Stimulated activated CD4-positive, alpha-beta T cell treated with anti-CD3 and anti-CD28 coated beads, Interleukin-15, amount 100 ng/mL, for 24 hours (primary cell): ENCODE measurements at places on chromosomes 2 and 18.

DNA sequence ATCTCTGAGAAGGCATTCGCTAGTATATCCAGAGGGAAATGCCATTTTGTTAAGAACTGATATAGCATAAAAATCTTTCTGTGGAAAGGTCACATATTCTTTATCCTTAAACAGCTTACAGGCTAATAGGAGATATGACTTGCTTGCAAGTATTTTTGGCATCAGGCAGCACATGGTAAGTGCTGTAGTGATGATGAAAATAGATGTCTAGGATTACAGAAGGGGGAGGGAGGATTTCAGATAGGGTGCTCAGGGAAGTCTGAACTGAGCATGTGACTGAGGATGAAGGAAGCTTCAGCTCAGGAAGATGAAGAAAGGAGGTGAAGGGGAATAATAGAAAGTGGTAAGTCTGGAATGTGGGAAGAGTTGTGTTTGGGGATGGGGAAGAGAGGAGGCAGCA lies 158.5 kb upstream of the NOSTRIN start:
- no peak for DNase-seq

DNA sequence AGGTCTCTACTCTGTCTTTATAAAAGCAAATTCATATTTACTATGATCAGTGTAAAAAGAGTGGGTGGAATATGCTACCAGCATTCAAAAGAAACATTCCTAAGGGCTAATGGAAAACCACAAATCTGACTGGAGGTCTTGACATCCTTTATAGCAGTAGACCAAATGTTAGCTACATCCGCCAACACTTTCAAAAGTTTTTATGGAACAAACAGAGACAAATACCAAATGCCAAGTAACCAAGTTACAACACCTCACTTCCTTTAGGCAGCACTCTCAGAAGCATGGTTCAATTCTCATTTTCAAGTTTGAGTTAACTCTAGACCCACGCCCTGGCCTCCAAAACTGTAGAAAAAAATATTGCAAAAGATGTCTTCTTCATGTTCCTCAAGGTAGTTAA lies 78.3 kb upstream of the SETBP1 start:
- DNase-seq: no peak

- no peak for DNase-seq
These were observed 259.0 kb downstream of the CALCRL start for GRCh38 chr2:187188783-187189631.

DNA sequence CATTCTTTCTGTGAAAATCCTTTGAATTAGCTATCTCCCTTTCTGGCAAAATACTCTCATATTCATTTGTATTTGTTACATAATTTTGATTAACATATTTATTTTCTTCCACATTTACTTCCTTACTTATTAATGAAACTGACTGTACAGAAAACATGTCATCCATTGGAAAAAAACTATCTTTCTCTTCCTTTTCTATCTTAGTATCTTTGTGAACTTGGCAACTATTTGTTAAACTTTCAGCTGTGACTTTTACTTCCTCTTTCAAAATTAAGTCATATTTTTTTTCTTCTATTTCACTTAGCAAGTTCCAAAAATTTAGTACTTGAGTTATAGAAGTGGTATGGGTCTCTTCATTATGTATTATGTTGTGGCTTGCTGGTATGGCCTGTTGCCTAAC lies 2.6 kb downstream of the RAD51AP2 start:
- DNase-seq: no peak

DNA sequence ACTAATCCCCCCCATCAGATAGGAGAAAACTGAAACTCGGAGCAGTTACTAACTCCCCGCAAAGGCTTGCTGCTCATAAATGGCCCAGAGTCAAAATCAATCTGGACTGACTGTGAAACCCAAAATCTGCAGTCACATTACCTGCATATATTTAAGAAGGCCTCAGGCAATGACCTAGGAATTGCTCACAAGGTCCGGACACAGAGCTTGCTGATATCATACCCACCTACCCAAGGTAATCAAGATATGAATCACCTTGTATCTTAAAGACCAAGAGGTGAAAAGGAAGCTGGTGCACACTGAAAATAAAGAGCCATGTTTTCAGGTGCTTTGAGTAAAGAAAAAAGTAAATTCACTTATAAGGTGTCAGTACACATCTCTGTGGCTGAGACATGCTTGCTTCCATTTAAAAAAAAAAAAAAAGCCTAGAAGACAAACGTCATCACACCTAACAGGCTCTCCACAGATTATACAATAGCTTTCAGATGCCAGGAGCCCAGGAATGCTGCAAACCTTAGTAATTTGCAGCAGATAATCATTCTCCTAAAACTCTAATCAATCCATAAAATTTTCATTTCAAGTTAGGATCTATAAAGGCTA lies 195.4 kb downstream of the ZEB2 start:
- DNase-seq: peak; percentile 16

DNA sequence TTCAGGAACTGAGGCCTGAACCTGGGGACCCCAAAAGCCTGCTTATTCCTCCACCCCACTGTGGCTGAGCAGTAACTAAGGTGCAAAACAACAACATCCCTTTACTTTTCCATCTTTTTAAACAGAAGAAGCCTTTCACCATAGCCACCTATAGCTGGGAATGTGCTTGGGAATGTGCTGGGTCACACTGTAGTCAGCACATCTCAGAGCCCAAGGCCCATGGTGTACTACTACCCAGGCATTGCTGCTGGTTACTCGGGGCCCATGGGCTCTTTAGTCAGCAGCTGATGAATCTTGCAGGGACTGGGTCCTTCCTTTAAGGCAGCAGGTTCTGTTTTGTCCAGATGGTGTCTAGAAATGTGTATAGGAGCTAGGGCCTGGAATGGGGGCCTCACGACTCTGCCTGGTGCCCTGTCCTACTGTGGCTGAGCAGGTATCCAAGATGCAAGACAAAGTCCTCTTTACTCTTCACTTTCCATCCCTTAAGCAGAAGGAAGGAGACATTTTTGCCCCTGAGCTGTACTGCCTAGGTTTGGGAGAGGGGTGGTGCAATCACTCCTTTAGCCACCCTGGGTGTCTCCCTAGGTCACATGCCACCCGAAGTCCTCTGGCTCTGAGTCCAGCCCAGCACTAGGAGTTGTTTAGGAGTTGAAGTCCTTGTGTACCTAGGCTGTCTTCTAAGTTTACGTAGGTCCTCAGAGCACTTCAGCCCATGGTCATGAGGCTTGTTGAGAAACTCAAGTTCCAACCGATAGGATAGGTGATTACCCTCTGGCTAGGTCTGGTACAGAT lies 70.1 kb downstream of the OXER1 start:
- DNase-seq: no peak

- no peak for DNase-seq
These were observed 77.7 kb downstream of the MYT1L start for GRCh38 chr2:2253172-2254016.

DNA sequence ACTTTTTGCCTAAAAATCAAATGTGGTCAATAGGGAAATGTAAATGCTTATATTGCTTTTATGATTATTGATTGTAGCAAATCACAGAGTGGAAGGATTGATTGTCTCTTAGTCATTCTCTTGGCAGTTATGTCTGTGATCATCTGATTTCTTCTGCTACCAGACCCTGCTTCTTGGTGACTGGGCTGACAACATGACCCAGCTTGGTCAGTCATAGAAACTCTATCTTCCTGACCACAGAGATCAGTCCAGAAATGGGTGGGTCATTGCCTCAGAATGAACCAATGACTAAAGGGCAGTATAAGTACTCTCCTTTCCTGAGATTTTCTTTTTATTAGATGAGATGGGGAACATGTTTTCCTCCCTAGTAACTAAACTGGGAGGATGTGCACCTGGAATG lies 87.6 kb downstream of the MAIP1 start:
- DNase-seq: no peak

GRCh38 chr2:218663901-218664300 lies 4.4 kb downstream of the BCS1L start:
- no peak for DNase-seq

DNA sequence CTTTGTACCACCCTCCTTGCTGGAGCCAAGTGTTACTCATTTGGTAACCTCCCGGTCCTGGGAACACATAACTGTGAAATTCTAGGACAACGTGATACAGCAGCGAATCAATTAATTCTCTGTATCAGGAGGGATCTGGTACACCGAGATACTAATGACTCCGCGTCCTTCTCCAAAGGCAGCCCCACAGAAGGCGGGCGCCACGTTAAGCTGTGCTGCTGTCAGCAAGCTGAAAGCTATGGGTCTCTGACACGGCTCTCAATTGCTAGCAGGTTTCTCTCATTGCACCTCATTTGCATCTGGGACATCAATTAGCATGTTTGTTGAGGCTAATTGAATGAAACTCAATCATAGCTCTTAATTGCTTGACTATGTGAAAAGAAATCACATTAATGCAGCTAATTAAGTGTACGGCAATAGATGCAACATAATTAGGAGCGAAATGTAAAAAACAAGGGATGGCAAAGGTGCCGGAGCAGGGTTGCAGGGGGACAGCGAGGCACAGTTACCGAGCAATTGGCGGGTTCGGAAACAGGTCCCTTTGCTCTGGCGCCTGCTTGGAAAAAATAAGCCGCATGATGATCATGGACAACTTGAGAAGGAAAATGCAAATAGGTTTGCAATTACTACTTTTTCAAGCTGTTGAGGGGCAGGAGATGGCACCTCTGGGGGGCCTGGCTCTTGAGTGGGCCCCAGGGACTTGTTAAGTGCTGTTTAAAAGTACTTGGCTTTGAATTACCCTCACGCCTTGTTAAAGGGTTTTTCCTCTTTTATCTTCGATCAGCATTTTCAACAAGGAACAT lies 264.2 kb downstream of the GBX2 start:
- no peak for DNase-seq

DNA sequence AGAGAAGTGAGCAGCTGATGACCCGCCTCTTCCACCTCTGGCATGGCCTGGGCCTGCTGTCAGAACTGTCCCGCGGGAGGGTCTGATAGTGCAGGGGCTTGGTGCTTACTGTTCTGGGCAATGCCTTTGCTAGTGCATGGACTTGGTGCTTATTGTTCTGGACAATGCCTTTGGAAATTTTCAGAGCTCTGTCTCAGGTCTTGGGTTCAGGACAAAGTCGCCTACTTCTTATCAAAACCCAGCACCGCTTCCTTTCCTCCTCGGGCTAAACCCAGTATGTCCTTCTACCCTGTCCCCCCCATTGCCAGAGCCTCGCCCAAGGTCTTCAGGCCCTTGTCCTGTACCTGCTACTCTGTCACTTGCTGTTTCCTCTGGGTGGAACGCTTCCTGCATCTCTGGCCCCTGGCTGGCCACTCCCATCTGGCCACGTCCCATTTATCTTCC lies 149.6 kb downstream of the ACKR3 start:
- DNase-seq: no peak

GRCh38 chr18:9177031-9177430 lies 40.5 kb downstream of the ANKRD12 start:
- no peak for DNase-seq

- no peak for DNase-seq
These were observed 43.1 kb upstream of the EML4 start for GRCh38 chr2:42125841-42126594.

- no peak for DNase-seq
These were observed 13.3 kb upstream of the CNNM3 start for GRCh38 chr2:96802721-96803120.

DNA sequence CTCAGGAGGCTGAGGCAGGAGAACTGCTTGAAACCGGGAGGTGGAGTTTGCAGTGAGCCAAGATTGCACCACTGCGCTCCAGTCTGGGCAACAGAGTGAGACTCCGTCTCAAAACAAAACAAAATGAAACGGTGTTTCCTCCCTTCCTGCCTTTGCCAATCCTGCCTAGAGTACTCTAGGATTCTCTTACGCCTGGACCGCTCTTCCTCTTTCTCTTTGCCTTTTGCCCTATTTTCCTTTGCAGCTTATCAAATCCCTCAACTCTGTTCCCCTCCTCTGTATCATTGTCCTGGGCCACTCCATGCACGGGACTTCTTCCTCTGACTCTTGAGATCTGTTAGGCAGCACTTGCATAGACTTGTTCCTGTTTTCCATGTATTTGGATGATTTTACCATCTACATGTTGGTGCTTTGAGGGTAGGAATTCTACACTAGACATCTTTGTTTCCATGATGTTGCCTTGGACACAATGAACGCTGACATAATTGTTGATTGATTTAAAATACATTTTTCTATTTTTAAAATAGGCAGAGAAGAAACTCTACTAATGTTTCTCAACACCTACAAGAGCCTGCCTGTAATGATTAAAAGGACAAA lies 24.8 kb upstream of the ACYP2 start:
- DNase-seq: no peak

GRCh38 chr2:72006188-72006736 lies 141.4 kb downstream of the CYP26B1 start:
- DNase-seq: no peak

GRCh38 chr2:186732843-186733242 lies 39.0 kb downstream of the FAM171B start:
- no peak for DNase-seq

- no peak for DNase-seq
These were observed 38.7 kb downstream of the INPP4A start for GRCh38 chr2:98483257-98483861.

DNA sequence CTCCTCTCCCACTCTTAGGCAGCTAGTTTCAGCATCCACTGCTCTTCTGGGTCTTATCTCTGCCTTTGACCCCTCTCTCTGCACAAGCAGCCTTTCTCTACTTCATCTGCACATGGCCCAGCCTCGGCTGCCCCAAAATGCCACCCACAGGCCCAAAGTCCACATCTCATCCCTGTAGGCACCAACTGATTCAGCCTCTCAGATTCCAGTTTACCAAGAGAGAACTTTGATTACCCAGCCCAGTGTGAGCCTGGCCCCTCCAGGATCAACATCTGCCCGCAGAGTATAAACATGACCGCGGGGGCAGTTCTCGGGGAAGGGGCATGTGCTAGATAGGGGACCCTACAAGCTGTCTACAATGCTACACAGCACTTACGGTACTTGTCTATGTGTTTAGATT lies 141.7 kb downstream of the RTN4 start:
- DNase-seq: no peak

DNA sequence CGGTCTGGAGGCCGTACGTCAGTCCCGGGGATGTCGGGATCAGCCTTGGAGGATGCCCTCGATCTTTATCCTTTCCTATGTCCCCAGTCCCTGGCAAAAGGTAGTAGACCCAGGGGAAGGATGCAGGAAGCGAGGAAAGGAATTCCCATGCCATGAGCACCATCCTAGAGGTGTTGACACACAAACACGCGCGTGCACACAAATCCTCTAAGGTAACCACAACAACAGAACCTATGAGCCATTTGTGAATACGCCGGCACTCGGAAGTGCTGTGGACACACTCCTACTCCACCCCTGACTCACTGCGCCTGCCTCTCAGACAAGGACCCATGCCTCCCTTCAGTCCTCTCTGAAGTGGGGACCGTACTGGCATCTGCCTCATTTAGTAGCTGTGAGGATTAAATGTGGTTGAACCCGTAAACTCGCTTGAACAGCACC lies 11.3 kb upstream of the MLPH start:
- DNase-seq: peak; percentile 70

DNA sequence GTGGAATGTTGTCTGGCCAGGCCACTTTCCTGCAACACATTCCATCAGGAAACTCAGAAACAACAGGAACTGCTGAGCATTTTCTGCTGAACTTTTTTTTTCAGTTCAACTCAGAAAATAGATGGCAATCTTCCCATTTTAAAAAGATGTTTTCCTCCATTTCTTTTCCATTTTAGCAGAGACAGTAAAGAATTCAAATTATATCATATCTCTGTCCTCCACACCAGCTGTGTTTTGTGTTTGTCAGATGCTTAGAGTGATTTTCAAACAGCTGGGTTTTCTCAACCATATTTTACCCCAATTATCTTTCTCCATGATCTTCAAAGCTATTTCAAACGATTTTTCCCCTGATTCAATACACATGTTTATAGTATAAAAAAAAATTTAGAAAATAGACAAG lies 713.4 kb downstream of the LRRTM4 start:
- no peak for DNase-seq

- DNase-seq: no peak
These were observed 65.9 kb downstream of the AAK1 start for GRCh38 chr2:69577467-69578197.
